H54 (cell line): ENCODE measurements at places on chromosomes 6 and 20.

- no peak for DNase-seq
Observed at GRCh38 chr6:154386848-154387717, 30.5 kb upstream of the IPCEF1 start.

DNA sequence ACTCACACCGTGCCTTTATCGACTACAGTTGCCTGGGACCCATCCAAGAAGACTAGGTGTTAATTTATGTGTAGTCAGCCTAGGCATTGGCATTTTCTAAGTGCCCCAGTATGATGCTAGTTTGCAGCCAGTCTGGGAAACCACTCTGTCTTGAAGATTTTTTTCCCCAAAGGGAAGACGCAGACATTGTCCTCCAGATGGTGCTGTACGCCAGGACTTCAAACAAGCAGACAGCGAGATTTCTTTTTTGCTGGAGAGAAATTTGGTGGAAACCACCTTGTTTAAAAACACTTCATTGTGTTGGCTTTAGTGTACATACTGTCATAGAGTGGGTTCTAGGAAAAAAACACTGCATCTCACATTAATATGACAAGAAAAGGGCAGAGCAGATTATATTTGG is 30.0 kb downstream of the ALDH5A1 start:
- DNase-seq = peak; percentile 13

GRCh38 chr6:131029626-131030297 is 33.3 kb downstream of the EPB41L2 start:
- no peak for DNase-seq

DNA sequence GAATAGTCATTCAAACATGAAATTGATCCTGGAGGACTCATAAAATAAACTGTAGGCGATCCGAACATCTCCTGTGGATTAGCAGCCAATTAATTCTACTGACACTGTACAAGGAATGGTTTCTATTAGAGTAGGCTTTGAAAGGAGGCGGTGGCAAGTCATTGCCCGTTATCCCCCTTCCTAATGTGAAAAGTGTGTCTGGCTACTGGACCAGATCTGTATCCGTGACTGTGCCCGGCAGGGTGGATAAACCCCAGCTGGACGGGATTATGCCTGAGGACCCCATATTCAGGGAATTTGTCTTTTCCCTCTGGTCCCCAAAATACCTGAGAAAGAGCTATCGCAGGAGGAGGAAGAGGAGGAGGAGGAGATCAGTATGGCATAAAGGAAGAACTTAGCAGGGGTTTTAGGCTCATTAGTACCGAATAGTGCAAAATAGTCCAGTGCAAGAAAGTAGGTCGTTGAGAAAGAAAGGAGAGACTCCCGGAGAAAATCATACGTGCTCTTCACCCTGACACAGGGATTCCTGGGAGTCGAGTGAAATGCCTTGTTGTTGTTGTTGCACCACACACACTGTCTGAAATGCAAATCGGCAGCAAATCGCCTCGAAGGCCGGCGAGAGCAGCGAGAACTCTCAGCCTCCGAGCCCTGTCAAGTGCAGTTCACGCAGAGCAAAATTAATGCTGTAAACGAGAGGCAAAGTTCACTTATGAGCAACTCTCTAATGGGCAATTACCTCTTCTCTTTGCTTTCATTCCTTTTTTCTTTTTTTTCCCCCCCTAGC is 178.9 kb upstream of the ARID1B start:
- no peak for DNase-seq

- no peak for DNase-seq
Observed at GRCh38 chr6:140105857-140106256, 731.4 kb upstream of the CITED2 start.

DNA sequence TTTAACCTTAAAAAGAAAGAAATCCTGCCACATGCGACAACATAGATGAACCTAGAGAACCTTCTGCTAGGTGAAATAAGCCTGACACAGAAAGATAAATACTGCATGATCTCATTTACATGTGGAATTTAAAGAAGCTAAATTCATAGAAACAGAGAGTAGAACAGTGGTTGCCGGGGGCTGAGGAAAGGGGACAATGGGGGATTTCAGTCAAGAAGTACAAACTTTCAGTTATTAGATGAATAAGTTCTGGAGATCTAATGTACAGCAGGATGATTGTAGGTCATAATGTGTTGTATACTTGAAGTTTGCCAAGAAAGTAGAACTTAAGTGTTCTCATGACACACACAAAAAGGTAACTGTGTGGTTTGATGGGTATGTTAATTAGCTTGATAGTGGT is 204.3 kb upstream of the PRSS16 start:
- no peak for DNase-seq

- no peak for DNase-seq
Observed at GRCh38 chr6:168826726-168827585, 386.0 kb downstream of the SMOC2 start.

DNA sequence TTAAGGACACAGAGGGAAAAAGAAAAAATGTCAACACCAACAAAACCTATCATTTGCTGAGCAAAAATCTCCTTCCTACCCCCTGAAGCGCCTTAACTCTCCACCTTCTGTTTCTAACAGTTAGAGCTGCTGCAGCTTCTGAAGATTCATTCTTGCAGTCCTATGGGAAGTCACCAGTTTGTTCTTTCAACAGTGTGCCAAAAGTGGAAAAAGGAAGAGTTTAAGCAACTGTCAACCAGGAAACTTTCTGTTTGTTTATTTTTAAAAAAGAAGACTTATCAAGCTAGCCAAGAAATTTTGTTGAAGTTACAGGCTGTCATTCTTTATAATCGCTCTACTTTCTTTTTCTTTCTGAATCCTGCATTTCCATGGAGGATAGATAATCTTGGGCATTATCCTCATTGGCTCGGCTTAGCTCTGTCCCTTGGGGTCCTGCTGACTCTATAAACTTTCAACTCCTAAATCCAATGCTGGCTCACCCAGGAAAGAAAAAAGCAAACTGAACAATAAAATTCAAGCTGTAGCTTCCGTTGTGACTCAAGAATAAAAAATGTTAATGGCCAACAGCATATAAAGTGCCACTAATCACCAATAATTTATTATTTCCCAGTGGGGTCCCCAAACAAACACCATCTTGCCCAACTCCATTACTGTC is 172.8 kb upstream of the CITED2 start:
- no peak for DNase-seq
